D341Med (cell line): ENCODE measurements at places on chromosomes 6 and 20.

GRCh38 chr6:81762132-81762531, 9.7 kb upstream of the TENT5A start:
- DNase-seq, result no peak

GRCh38 chr20:37378785-37379598, 33.1 kb downstream of the SRC start:
- no peak for DNase-seq

- DNase-seq, result no peak
Observed at GRCh38 chr20:38136421-38137245, 28.4 kb downstream of the TGM2 start.

GRCh38 chr6:78614961-78615360, 252.4 kb upstream of the IRAK1BP1 start:
- DNase-seq, result no peak

DNA sequence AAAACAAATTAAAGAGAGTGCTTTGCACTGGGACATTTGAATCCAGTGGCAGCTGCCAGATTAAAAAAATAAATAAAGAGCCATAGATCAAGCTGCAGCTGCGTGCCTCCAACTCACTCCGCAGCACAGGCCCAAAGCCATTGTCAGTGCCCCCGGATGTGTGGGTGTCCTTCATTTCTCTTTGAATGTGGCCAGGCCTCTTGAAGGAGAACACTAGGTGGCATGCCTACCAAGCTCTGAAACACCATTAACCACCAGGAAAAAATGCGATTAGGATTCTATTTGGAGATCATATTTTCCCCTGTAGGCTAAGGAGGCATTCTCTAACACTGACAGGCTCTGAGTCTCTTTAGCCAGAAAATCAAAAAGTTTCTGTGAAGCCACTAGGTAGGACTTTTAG, 549.8 kb downstream of the PRKN start:
- DNase-seq, result peak; percentile 44

DNA sequence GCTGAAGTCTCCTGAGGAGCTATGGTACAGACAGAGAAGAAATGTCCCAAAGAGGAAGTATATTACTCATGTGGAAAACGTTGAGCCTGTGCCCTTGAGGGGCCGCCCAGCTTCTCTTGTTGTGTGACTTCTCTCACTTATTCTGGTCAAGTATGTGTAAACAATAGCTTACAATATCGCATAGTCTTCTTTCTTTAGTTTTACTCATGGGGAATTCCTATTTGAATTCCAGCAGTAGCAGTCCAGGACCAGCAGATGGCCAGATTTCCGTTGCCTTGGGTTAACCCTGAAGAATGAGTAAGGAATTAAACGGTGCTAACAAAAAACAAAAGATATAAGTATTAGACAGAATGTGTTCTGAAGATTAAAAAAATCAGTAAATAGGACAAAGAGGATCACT, 522.0 kb upstream of the GJE1 start:
- DNase-seq, result no peak

- no peak for DNase-seq
Observed at GRCh38 chr6:165511807-165512206, 151.2 kb downstream of the PDE10A start.

GRCh38 chr6:25329161-25329817, 50.1 kb downstream of the CARMIL1 start:
- no peak for DNase-seq

DNA sequence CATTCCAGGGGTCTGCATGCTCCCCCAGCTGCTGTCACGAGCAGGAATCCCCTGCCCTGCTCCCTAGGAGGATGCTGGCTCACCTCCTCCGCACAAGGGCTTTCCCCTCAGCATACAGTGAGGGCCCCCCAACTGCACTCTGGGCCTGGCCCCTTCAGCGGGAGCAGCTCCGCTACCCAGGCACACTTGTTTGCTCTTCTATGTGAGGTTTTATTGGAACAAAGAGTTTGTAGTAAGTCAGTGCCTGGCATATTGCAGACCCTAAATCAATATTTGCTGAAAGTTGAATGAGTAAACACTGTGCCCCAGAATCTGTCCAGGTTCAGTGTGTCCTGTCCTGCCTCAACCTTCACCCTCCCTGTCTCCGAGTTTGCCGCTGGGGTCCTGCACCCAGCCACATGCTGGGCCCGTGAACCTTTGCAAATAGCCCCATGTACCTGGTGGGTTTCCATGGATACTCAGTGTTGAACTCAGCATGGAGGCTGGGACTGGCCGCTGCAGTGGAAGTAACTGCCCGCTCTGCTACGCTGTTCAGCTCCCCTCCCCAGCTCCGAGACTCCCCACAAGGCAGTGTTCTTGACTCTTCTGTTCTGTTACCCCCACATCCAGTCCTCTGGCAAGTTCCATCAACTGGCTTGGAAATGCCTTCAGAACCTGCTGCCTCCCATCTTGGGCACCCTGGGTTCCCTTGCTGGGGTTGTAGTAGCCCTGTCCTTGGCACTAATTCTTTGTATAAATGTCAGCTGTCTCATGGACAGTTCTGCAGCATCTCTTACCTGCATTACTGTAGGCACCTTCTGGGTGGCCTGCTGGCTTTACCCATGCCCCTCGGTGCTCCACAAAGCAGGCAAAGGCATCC, 15.7 kb downstream of the SLC22A1 start:
- DNase-seq, result no peak

GRCh38 chr20:32158943-32159660, 48.4 kb downstream of the PLAGL2 start:
- DNase-seq, result no peak

DNA sequence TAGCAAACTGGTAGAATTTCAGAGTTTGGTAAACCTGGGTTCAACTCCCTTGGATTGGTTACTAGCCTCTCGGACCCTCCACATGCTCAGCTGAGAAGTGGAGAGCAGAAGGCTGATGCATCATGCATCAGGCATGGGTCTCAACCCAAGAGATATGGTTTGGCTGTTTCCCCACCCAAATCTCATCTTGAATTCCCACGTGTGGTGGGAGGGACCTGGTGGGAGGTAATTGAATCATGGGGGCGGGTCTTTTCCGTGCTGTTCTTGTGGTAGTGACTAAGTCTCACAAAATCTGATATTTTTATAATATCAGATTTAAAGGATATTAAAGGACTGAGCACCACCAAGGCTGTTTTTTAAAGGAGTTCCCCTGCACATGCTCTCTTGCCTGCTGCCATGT, 75.1 kb downstream of the PPP1R3G start:
- DNase-seq, result no peak

DNA sequence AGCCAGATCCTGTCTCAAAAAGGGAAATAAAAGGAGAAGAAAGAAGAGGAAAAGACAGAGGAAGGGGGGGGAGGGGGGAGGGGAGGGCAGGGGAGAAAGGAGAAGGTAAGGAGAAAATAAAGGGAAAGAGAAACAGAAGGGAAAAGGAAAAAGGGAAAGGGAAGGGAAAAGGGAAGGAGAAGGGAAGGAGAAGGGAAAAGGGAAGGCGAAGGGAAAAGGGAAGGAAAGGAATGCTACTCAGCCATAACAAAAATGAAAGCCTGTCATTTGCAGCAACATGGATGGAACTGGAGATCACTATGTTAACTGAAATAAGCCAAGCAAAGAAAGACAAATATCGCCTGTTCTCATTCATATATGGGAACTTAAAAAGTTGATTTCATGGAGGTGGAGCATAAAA, 22.3 kb downstream of the RBM24 start:
- DNase-seq, result no peak

GRCh38 chr6:44373051-44373450, 14.5 kb upstream of the CDC5L start:
- no peak for DNase-seq

- no peak for DNase-seq
Observed at GRCh38 chr6:134619077-134619476, 301.2 kb upstream of the SGK1 start.

GRCh38 chr20:61115364-61116065, 136.5 kb upstream of the CDH4 start:
- no peak for DNase-seq

- no peak for DNase-seq
Observed at GRCh38 chr6:11689847-11690246, 88.8 kb downstream of the ADTRP start.

DNA sequence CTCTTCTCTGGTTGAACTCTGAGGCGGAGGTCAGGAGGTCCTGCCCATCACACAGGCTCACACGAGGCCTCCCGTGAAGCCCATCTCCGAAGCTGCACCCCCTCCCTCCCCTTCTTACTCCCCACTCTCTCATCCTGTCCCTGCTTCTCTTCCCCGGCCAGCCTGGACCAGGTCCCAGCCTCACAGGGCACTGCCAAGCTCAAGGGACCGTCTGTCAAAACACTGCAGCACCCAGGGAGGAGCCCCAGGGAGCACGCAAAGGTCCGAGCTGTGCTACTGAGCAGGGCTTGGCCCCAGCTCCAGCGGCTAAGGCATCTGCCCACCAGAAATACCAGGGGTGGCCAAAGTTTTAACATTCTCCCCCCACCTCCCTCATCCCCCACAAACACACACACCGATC, 70.0 kb downstream of the PSMG4 start:
- no peak for DNase-seq

DNA sequence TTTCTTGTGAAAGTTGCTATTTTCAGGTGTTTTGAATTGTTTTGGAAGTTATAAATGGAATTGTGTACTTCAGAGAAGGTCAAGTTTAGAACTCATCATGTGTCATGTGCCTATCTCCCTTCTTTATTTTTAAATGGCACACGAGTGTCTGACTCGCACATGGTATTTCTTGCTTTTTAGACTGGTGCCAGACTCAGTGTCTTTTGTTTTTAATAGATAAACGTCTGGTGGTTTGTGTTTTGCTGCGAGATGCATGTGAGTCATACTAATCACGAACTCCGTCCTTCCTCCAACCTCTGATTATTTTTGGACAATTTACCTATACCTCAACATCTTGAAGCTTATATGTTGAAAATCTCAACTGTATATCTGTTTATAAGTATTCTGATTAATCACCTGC, 292.1 kb downstream of the CDKAL1 start:
- no peak for DNase-seq

- no peak for DNase-seq
Observed at GRCh38 chr6:1088492-1089001, 223.4 kb upstream of the FOXQ1 start.
